Activated T-helper 1 cell treated with anti-CD3 and anti-CD28 coated beads, Interleukin-12 subunit alpha, Interleukin-12 subunit beta, Interleukin-2, Interleukin-4 antibody, amounts not matched to agents 30 ng/mL and 10 ng/mL and 1 ng/mL, durations not matched to agents 14 hours and 24 hours and 36 hours (primary cell): ENCODE measurements at places on chromosomes 11 and 22. TPM values are rescaled to one million over a fixed set of nuclear protein-coding genes. Genes with fewer than 3 reads are reported as not detected.

DNA sequence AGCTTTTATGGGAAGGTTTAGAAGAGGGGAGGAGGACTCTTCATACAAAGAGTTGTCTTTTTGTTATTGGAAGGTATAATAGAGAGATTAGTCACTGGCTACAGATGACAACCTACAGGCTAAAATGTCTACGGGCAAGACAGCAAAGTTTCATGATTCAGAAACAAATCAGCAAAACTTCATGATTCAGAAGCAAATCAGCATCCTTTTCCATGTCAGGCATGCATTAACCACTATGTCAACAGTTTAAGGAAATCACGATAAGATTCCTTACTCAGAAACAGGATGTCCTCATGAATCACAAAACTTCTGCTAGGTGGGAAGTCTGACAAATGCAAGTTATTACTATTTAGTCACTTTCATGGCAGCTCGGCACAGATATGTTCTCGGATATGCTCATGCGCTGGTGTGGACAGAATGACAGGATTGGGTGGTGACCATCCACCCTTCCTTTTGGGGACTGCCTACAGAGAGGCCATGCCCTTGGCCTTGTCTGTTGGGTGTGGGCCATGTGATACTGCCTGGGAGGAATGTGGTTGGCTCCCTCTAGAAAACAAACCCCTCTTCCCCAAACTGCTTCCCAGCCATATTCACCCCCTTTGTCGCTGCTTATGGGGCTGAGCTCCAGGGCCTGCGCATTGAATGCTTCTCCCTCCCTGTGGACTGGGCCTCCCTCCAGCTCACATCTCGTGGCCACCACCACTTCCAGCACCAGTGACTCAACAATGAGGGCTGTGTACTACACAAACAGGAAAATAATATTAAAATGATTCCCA lies 10.1 kb downstream of the C11orf91 start:
- DNase-seq = no peak
- H3K36me3 ChIP-seq = no peaks in the 10 kb centered on the region
- peaks cover 4% of the 10 kb centered on the region for H3K27me3 ChIP-seq
- H3K27ac ChIP-seq = no peak overlapping the region

DNA sequence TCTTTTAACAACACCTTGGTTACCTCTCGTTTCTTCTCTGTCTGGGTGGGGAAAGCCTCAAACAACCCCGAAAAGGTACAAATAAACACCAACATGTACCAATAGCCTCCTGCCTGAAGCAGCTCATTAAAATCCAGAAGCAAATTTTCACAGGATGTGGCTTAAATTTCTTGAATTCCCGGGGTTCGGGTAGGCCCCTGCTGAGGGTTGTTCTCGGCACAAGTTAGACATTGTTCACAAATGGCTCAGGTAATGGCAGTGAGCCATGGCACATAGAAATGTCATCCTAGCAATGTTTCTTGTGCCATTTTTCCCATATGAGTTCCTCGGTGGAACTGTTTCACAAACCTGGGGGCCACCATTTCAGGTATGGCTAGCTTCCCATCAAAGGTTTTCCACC lies 19.7 kb upstream of the GLYATL1 start:
- peaks cover 16% of the 10 kb centered on the region for H3K4me1 ChIP-seq
- H3K36me3 ChIP-seq = no peaks in the 10 kb centered on the region
- no peak overlapping the region for H3K4me3 ChIP-seq
- DNase-seq = no peak
- peaks cover 4% of the 10 kb centered on the region for H3K27me3 ChIP-seq
- H3K27ac ChIP-seq = no peak overlapping the region

EFCAB6 gene
- 0.17 TPM in 1 of 2 replicates, not detected in the other for total RNA-seq

CD44 gene
- 547 and 550 TPM in 2 replicates for total RNA-seq

LGR4 gene
- total RNA-seq = 0.05 TPM in 1 of 2 replicates, not detected in the other

GRCh38 chr22:48314073-48314472 lies 1513.6 kb downstream of the BRD1 start:
- no peaks in the 10 kb centered on the region for H3K4me1 ChIP-seq
- H3K27me3 ChIP-seq = no peaks in the 10 kb centered on the region
- no peak overlapping the region for H3K4me3 ChIP-seq
- DNase-seq = no peak
- no peak overlapping the region for H3K27ac ChIP-seq

- DNase-seq = no peak
- H3K4me3 ChIP-seq = no peak overlapping the region
- H3K4me1 ChIP-seq = no peaks in the 10 kb centered on the region
These were observed 138.4 kb upstream of the DDI1 start for GRCh38 chr11:103898065-103898464.

DNA sequence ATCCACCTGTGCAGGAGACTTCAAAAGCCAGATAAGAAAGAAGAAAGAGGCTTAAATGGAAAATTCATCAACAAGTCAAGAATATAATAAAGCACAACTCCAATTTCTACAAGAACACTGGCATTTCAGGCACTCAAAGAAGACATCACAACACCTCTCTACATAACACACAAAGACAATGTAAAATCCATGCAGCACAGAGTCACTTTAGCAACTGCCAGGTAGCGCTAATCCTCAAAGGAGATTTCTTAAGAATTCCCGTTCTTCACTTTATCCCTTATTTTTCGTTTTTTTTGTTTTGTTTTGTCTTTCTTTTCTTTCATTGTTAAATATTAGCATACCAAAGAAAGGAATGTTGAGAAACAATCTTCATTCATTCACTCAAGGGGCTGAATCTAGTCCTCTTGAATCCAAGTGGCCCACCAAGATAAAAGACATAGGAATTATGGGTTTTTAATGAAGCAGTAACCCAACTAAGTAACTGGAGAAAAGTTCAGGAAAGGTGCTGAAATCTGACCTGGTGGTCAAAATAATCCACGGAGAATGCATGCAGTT lies 95.0 kb downstream of the CADM1 start:
- no peaks in the 10 kb centered on the region for H3K27me3 ChIP-seq
- no peaks in the 10 kb centered on the region for H3K4me1 ChIP-seq
- H3K36me3 ChIP-seq = no peaks in the 10 kb centered on the region
- H3K4me3 ChIP-seq = no peak overlapping the region
- no peak overlapping the region for H3K27ac ChIP-seq

VSIG10L2 gene
- total RNA-seq = not detected in 2 replicates
